ENCODE measurements at places on chromosomes 4 and X.

- no peak for DNase-seq
Measured at GRCh38 chrX:30714138-30714537, 60.9 kb downstream of the GK start.

DNA sequence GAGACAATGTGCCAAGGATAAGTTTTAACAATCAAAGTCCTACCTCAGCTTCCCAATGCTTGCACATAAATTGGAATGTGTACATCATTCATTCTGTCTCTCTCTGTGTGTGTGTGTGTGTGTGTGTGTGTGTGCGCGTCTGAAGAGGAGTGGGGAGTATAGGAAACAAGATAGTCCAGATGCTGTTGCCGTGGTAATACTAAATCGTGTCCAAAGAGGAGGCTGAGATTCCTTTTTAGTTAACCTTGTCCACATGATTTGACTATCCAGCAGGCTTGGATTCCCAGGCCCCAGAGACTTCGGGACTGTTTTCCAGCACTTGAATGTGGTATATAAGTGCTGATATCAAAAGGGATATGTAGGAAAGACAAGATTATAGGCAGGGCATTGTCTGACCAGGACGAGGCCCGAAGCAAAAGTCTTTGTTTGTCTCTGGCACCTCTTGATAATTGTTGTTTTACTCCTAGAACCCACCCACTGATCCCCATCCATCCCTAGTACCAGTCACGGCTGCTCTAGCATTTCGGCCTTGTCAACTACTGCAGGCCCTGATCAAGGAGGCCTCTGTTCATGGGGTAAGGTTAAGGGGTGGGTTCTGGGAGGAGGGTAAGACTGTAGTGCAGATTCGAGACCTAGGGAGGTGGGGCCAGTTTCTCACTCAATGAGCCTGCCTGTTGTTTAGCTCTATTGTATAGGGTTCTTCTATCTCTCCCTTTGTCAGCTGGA is 3.9 kb downstream of the PLP1 start:
- no peak for DNase-seq

GRCh38 chr4:122091836-122092405 is 60.2 kb upstream of the BLTP1 start:
- no peak for DNase-seq

- DNase-seq: peak; percentile 38
Measured at GRCh38 chr4:6779667-6780565, 2.6 kb upstream of the KIAA0232 start.

GRCh38 chr4:171594293-171594692 is 218.9 kb upstream of the GALNTL6 start:
- no peak for DNase-seq

- DNase-seq: peak; percentile 4
Measured at GRCh38 chrX:104921584-104922205, 298.8 kb downstream of the TEX13A start.

DNA sequence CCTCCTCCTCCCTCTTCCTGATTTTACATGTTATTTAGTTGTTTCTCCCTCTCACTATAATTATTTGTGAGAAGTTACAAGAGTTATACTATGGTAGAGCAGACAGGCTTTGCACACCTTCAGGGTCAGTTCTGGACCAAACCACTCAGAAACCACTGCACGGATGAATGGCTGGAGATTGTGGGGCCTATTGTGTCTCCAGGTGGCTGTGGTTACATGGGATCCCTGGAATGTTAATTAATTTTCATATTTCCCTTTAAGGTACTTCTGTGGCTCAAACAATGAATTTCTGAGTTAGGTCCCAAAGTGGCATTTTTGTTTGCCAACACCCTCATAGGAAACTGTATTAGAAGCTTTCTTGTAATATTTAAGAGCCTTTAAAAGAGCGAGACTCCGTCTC is 151.9 kb downstream of the BMPR1B start:
- no peak for DNase-seq

GRCh38 chr4:189861101-189861500 is 79.6 kb upstream of the FRG1 start:
- no peak for DNase-seq

GRCh38 chrX:44314259-44314734 is 29.2 kb downstream of the EFHC2 start:
- no peak for DNase-seq

GRCh38 chr4:111631215-111631999 is 513.8 kb upstream of the FAM241A start:
- no peak for DNase-seq

- DNase-seq: no peak
Measured at GRCh38 chrX:41666251-41666650, 22.5 kb upstream of the GPR34 start.

GRCh38 chr4:139763205-139763604 is 97.6 kb downstream of the MGST2 start:
- no peak for DNase-seq

GRCh38 chrX:31036895-31037294 is 34.9 kb downstream of the FTHL17 start:
- DNase-seq: no peak

DNA sequence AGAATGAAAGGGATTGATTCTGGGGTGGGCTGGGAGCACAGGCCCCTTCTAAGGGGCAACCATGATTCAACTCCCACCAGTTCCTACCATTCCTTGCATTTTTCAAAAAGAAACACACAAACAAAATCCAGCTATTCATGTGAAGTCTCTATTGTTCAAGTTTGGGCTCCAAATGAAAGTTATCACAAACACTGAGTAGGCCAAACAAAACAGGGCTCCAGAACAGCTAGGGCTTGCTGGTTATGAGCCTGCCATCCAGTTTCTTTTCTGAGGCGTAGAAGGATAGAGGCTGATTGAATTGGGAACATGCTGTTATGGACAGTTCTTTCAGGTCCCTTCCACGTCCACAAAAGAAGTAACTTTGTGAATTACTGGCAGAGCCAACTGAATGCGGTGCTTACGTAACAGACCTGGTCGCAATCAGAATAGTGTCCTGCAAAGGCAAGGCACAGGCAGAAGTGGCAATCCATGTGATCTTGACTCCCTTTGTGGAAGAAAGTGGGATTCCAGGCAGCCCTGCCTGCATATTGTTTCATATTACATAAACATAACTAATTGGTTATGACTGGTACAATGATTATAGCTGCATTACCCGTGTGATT is 244.5 kb downstream of the SCFD2 start:
- no peak for DNase-seq

- no peak for DNase-seq
Measured at GRCh38 chrX:150769408-150769807, 76.2 kb downstream of the MTMR1 start.

DNA sequence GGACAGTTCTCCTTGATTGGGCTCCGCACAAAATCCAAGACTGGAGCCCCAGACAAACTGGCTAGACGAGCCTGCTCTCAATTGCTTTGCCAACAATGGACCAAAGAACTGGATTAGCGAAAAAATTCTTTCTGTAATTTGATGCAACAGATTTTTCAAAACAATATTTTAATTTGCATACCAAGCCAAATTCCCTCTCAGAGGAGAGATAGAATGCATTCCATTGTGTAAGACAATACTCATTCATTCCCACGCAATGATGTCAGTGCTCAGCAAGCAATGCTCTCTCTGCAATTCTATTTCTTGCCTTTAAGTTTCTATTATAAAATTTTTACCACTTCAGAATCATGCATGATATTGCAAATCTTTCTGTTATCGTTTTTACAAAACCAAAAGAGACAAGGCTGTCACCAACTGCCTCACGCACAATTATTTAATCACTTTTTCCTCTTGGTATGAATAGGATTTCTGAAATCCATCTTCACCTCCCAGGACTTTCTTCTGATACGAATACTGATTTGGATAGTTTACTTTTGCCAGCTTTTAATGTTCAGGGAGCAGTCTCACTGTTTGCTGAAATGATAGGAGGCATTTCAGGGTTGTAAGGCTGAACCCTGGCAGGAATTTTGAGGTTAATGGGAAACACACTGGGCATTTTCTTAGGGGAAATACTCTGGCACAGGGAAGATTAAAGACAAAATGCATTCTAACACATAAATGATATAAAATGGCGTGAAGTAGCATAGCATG is 46.1 kb upstream of the HCCS start:
- DNase-seq: no peak

DNA sequence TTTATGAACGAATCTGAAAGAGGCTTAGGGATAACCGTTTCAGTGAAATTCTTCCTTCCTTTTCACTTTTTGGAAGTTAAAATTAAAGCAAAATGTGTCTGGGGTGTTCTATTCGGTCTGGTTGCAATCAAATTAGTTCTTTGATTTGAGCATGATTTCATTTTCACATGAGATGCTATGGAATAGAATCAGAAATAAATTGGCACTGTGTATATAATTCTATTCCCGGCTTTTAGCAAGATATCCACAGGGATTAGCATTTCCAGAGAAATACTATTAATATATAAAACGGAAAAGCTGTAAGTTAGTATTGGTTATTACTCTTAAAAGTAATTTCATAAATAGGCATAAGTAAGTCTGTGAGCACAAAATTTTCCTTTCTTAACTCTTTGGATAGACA is 1676.8 kb upstream of the PCDH7 start:
- no peak for DNase-seq

DNA sequence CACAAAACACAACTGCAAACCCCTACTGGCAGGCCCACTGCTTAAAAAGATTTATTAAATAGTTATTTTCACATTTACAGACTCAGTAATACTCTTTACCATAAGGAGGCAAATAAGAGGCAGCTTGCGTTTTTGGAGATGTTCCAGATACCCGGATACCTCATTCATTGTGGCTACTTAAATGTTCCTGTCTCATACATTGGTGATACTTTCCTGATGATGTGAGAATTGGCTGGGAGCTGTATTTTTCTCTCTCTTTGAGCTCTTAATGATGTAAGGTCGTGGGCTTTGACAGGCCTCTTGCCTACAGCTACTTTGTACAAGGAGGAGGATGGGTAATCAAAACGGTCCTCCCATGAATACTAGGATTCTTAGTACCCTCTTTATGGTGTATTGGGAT is 101.5 kb downstream of the AKAP4 start:
- DNase-seq: no peak

- no peak for DNase-seq
Measured at GRCh38 chr4:129371065-129371464, 275.1 kb downstream of the C4orf33 start.

- DNase-seq: peak; percentile 23
Measured at GRCh38 chr4:89298155-89298554, 9.4 kb downstream of the GPRIN3 start.

DNA sequence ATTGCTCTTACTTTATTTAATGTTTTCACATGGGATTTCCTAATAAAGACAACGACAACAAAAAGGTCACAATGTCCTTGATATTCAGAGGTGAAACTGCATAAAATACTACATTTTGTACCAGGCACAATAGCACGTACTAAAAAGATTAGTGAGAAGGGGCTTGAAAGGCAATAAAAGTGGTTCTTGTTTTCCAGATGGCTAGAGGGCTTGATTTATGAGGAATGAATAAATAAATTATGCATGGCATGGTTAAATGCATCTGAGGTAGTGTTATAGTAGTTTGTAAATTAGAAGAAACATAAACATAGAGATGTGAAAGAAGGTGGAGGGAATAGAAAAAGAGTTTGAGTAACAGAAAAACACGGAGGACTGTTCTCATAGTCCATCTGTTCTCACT is 123.4 kb downstream of the CLCN5 start:
- no peak for DNase-seq

GRCh38 chr4:117063961-117064696 is 21.2 kb downstream of the TRAM1L1 start:
- DNase-seq: no peak

DNA sequence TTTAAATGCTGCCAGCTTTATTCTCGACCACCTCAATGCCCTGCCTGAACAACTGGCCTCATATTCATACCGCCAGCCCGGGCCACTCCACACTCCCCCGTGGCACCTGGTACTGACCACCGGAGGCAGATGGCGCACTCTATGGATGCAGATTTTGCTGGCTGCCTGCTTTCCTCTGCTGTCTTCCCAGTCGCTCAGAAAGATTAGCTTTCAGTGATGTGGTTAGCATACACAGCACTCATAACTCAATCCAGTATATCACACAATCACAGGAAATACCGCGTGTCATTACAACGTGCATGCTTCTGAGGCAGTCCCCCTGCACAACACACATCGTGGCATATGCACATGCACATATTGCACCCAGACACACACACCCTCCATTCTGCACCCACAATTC is 147.2 kb upstream of the BCOR start:
- peak; percentile 22 for DNase-seq

- no peak for DNase-seq
Measured at GRCh38 chr4:153228512-153229140, 24.4 kb downstream of the TRIM2 start.

DNA sequence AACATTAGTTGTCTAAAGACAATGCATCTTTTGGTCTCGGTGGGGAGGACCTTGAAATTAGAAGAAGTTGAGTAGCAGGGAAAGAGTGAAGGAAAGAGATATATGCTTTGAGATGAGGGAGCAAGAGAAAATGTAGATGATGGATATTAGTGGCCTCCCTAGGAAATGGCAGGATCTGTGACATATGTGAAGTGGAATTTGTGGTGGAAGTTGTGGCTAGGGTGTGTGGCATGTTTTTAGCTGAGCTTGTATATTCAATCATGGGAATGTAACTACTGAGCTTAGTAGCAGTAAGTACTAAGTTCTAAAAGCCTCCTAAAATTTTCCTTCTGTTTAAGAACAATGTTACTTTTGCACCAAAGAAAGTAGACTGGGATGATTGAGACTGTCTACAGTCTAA is 382.8 kb upstream of the CTSO start:
- no peak for DNase-seq

GRCh38 chrX:332496-332860 is 13.9 kb upstream of the GTPBP6 start:
- DNase-seq: no peak

DNA sequence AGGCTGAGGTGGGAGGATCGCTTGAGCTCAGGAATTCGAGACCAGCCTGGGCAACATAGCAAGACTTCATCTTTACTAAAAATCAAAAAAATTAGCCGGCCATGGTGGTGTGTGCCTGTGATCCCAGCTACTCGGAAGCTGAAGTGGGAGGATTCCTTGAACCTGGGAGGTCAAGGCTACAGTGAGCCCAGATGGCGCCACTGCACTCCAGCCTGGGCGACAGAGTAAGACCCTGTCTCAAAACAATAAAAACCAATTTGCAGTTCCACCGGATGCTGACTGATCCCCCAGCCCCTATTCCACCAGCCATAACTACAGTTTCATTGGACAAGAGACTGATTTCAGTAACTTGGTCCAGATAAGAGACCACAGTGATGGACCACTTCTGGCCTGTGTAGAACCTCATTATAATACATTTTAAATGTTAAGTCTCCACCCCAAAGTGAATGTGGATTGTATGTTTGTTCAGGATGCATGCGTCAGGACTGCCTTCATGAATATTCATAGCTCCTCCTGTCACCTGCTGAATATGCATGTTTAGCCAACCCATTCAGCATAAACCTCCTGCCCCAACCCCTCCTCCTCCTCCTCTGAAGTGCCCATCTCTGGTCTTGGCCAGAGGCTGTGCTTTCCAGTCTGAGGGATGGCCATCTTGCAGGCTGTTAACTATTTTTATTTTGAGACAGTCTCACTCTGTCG is 2.3 kb upstream of the SLBP start:
- no peak for DNase-seq
